ENCODE measurements at places on chromosomes 2 and 18.

- DNase-seq = no peak
These were observed 60.4 kb downstream of the ZBTB7C start for GRCh38 chr18:48348739-48349138.

- no peak for DNase-seq
These were observed 713.5 kb downstream of the LRP1B start for GRCh38 chr2:141417246-141417797.

GRCh38 chr2:191376981-191377629 lies 131.9 kb downstream of the MYO1B start:
- DNase-seq = peak; percentile 84

DNA sequence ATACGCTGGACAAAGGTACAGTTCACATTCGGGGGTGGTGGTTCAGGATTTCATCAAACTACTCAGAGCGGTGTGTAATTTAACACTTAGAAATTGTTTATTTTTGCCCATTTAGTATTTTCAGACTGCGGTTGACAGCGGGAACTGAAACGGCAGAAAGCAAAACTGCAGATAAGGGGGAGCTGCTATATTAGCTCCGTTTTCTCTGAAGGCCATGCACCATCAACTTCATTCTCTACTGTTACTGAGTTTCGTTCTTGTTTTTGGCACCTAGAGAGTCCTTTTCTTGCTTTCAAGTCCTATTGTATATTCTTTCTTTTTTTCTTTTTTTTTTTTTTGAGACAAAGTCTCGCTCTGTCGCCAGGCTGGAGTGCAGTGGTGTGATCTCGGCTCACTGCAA lies 121.5 kb upstream of the SP3 start:
- DNase-seq = no peak

GRCh38 chr2:231423176-231423575 lies 27.7 kb downstream of the B3GNT7 start:
- DNase-seq = no peak
